ENCODE measurements at places on chromosomes 2 and 18.

GRCh38 chr2:196176142-196176738 is 4.9 kb upstream of the STK17B start:
- H3K4me1 ChIP-seq = no peaks in the 10 kb centered on the region
- DNase-seq = no peak
- no peak overlapping the region for H3K4me3 ChIP-seq
- H3K27me3 ChIP-seq = peaks cover 2% of the 10 kb centered on the region

- no peaks in the 10 kb centered on the region for H3K4me1 ChIP-seq
- no peaks in the 10 kb centered on the region for H3K36me3 ChIP-seq
- DNase-seq = no peak
These were observed 27.5 kb upstream of the BZW1 start for GRCh38 chr2:200784215-200784614.

- H3K27me3 ChIP-seq = no peaks in the 10 kb centered on the region
- no peak overlapping the region for H3K27ac ChIP-seq
- no peak for DNase-seq
- H3K36me3 ChIP-seq = no peaks in the 10 kb centered on the region
These were observed 352.5 kb downstream of the ARHGAP15 start for GRCh38 chr2:143481733-143482132.

DNA sequence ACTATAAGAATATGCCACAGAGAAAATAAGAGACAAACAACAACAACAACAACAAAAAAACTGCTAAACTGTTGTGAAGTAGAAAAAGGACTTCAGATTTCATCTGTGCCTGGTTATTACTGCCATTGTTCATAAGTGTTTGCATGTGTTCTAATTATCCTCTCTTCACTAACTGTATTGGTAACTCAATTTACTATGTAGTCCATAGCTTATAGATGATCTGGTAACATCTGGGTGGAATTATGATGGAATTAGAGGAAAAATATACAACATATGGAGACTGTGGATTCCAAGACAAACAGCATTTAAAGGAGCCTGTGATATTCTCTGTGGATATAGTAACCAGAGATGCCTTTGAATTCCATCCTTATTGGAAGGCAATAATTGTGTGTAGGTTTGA is 1891.5 kb upstream of the PIK3C3 start:
- no peak overlapping the region for H3K4me3 ChIP-seq
- H3K36me3 ChIP-seq = no peaks in the 10 kb centered on the region
- no peak overlapping the region for H3K27ac ChIP-seq
- DNase-seq = no peak
- no peaks in the 10 kb centered on the region for H3K27me3 ChIP-seq
- H3K4me1 ChIP-seq = no peaks in the 10 kb centered on the region

GRCh38 chr18:35817604-35818352 is 154.7 kb upstream of the RMP24 start:
- H3K4me1 ChIP-seq = no peaks in the 10 kb centered on the region
- DNase-seq = no peak
- H3K4me3 ChIP-seq = no peak overlapping the region
- H3K27ac ChIP-seq = no peak overlapping the region
- no peaks in the 10 kb centered on the region for H3K36me3 ChIP-seq

DNA sequence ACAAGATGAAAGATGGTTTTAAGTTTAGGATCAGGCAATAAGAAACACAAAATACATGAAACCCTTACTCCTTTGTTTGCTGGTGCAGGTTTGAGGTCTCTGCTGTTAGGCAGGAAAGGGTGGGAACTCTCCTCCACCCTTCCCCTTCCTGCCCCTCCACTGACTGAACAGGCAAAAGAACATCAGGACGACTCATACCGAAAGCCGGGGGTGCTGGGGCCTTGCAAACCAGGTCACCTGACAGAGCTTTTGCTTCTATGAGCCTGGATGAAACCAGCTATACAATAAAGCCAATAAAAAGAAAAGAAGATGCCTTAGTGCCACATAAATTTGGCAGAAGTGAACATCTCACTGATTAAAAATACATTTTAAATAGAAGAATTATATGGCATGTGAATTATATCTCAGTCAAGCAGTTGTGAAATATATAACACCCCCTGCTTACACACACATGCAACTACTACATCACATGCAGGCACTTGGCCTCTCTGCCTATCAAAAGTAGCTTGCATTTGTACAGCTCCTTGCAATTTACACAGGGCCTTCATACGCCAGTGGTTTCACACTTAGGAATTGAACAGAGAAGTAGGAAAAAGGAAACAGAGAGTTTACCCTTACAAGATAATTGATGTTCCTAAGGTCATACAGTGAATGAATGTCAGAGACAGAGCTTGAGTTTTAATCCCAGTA is 215.1 kb upstream of the TRIB2 start:
- no peaks in the 10 kb centered on the region for H3K27me3 ChIP-seq
- no peaks in the 10 kb centered on the region for H3K4me1 ChIP-seq
- H3K36me3 ChIP-seq = no peaks in the 10 kb centered on the region
- H3K4me3 ChIP-seq = no peak overlapping the region

Data from H1 (cell line).